Trophoblast cell (in vitro differentiated cells and primary cell): ENCODE measurements at places on chromosomes 4 and X.

- DNase-seq: no peak
Observed at GRCh38 chrX:50536955-50537354, 66.3 kb upstream of the DGKK start.

DNA sequence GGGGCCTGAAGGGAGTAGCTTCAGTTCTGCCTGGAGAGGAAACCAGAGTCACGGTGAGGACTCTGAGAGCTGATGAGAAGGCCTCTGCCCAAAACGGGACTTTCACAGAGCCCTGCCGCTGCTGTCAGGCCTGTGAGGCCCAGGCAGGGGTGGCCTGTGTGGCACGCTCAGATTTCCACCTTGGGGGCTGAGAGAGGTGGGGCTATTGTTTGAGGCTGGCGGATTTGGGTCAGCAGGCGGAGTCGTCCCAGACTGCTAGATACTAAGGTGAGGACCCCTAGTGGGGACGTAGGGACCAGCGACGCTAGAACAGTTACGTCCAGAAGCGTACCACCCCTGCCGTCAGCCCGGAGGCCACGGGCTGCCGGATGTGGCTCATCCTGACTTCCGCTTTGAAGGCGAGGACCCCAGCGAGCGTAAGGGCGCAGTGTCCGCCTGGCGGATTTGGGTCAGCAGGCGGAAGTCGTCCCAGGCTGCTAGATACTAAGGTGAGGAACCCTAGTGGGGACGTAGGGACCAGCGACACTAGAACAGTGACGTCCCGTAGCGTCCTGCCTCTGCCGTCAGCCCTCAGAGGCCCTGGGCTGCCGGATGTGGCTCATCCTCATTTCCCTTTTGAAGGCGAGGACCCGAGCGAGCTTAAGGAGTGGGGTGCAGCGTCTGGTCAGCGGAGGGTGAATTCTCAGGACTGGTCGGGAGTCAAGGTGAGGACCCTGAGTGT is at the start of gene MAGEB1:
TSS of gene MAGEB1 (plus strand) at position 378 of the 721 bp plus-strand sequence. CDS start 3,348 bp downstream, outside the sequence.
- DNase-seq: no peak

- no peak for DNase-seq
Observed at GRCh38 chrX:125004799-125005198, 314.9 kb upstream of the TEX13C start.

DNA sequence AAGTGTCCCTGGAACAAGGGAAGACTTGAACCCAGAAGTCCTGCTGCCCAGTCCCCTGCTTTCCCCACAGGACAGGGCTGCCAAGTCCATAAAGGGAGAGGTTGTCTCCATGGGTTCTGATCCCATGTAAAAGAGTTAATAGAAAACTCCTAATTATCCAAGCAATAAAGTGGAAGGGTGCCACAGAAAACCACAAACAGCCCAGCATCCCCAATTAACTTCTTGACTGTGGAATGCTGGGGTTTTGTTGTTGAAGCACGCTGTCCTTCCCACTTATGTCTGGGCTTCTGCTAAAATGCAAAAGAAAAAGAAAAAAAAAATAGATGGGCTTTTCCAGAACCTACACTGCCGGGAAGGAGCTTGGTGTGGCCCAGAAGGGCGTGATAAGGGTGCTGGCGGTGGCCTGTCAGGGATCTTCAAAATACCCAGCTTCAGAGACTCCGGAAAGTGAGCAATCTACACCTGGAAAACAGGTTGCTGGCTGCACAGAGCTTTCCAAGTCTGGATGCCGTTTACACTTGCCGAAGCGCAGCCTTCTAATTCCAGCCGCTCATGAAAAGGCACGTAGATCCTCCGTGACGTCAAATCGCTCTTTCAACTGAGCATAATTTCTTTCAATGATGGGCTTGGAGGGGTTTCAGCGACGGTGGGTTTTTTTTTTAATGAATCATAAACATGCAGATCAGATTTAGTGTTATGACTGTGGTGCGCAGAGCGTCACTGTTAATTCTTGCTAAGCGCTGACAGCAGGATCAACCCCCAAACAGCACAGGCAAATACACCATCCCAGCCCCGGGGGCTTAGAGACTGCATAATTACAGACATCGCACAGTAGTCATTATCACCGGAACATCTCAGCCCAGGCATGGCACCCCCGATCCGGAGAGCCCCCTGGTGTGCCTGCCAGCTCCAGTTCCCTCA is 197.6 kb downstream of the BCOR start:
- DNase-seq: peak; percentile 71

DNA sequence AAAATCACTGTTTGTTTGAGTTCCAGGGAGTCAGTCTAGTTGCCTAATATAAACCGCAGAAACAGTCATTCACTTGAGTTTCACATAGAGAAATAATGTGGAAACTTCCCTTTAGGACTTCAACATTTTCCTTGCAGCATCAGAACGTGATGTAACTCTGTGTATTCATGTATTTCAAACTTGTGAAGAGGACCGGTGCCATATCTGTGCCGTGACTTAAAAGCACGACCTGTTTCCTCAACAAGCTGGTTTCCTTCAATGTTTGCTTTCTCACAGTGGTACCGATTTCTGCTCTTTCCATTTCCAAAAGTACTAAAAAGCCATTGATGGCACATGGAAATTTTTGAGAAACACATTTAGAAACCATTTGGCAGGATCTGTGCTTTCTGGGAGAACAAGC is 166.6 kb upstream of the RAPGEF2 start:
- peak; percentile 42 for DNase-seq
